ENCODE measurements at places on chromosomes 5 and 9.

GRCh38 chr5:55851675-55851979 is 470 bp downstream of the IL31RA start:
- no peak for DNase-seq

DNA sequence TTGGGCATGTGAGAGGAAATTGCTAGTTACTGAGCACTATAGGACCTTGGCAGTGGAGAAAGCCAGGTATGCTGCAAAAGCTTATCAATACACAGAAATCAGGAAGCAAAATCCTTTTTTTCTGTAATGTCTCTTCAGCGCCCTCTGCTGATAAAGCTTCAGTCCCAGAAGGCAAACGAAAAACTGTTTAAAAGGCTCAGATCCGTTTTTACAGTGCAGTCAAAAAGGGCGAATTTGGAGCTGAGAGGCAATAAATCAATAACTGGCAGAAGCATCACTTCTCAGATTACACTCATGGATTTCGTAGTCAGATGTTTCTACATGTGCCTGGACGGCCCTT is 1.1 kb upstream of the MAN2A1 start:
- DNase-seq, result peak; percentile 34

DNA sequence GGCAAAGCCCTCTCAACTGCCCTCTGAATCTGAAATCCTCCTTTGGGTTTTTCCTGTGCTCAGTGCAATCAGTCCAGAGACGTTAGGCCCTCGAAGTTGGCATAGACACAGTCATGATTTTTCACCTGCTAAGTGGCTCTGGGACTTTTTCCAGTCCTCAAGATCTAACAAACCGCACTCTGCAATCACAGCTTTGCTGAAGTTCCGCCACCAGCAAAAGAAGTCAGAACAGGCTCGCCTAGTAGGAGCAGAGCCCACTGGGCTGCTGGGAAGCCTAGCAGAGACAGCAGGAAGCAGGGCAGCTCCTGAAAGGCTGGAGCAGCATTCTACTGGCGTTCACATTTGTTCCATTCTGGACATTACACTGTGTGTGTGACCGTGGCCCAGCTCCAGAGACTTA is 222.8 kb upstream of the KIF2A start:
- DNase-seq, result no peak

- peak; percentile 24 for DNase-seq
Measured at GRCh38 chr5:158679221-158679641, 420.5 kb downstream of the EBF1 start.

DNA sequence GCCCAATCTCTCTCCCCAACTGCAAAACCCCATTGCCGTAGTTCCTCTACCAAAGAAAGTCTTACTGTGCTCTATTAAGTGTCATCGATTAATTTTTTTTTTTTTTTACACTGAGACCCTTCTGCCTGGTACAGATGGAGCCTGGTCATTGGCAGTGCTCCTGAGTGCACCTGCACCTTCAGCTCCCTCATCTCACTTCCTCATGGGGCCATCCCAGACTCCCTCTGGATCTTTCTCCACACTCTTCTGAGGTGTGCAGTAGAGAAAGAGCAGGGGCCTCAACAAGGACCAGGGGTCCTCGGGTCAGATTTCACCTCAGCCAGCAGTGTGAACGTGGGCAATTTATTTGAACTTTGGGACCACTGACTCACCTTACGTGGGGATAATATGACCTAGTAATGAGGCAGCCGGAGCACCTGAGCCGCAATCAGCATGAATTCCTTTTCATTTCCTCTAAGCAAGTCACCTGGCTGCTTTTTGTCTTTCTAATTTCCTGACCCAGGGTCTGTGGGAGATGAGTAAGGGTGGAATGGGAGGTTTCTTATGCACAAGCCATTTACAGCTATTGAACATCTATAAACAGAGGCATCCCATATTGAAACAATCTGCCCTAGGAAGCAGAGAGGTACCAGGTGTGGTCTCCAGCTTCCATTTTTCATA is 22.3 kb upstream of the GABRP start:
- DNase-seq, result no peak

DNA sequence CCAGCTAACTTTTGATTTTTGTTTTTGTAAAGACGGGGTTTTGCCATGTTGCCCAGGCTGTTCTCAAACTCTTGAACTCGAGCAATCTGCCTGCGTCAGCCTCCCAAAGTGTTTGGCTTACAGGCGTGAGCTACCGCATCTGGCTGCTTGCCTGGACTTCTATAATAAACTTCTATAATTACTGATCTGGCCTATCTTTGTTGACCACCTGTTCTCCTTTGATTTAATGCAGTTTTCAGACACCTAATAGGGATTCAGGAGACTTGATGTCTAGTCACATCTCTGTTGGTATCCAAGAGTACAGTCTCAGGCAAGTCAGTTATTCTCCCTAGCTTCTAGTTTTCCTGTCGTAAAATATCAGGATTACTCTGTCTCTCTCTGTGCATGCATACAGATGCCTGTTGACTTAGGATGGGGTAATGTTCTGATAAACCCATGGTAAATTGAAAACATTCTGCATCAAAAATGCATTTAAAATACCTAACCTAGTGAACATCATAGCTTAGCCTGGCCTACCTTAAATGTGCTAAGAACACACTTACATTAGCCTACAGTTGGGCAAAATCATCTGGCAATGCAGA is 51.5 kb upstream of the NR3C1 start:
- DNase-seq, result no peak

GRCh38 chr5:124460642-124461041 is 285.8 kb downstream of the ZNF608 start:
- peak; percentile 82 for DNase-seq

DNA sequence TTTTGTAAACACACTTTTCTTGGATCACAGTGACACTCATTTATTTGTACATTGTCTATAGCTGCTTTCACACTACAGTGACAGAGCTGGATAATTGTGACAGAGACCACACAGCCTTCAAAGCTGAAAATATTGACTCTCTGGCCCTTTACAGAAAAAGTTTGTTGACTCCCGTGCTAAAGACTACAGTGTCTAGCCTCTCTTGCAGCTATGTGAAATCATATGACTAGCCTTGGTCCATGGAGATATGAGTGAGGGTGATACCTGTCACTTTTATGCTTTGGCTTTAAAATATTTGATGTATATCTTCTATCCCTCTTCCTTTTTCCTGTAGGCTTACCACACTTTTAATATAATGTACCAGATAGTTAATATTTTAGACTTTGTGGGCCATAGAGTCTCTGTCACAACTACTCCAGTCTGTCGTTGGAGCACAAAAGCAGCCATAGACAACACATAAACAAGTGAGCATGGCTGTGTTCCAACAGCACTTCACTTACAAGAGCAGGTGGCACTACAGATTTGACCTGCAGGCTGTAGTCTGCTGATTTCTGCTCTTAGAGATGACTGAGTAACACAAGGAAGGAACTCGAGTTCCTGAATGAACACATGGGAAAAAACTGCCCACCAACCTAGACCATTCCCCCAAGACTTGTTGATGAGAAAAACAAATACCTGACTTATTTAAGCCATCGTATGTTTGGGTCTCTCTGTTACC is 73.5 kb upstream of the ANKRD55 start:
- no peak for DNase-seq

- DNase-seq, result peak; percentile 30
Measured at GRCh38 chr5:136065588-136065987, 36.8 kb downstream of the TGFBI start.

GRCh38 chr5:37248970-37249814 is at the start of gene CPLANE1:
CPLANE1 (minus strand) TSS chr5:37249376; CDS start chr5:37247698, 1,678 bp downstream.
- DNase-seq, result peak; percentile 79

Measured in fibroblast of upper back skin (primary cell).